Keratinocyte (primary cell): ENCODE measurements at places on chromosomes 5 and 9. TPM values are rescaled to one million over a fixed set of nuclear protein-coding genes. Genes with fewer than 3 reads are reported as not detected.

DNA sequence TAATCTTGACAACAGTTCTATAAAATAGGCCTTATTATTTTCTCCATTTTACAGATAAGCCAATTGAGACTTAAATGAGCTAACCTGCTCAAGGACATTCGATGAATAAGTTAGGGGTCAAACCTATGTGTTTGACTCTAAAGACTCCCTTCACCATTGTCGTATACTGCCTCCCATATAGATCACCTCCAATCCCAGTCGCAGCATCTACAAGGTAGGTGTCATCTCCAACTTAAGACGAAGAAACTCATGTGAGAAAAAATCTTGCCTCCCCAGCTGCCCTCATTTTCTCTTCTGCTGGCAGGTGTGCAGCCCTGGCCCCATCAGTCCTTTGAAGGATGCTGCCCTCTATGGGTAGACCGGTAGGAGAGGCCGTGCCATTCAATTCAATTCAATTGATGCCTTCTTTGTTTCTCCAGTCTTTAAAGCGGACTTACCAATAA lies 75.2 kb upstream of the SMARCA2 start:
- no peak for DNase-seq

- DNase-seq, result no peak
Observed at GRCh38 chr5:81269751-81270393, 31.5 kb upstream of the ZCCHC9 start.

DNA sequence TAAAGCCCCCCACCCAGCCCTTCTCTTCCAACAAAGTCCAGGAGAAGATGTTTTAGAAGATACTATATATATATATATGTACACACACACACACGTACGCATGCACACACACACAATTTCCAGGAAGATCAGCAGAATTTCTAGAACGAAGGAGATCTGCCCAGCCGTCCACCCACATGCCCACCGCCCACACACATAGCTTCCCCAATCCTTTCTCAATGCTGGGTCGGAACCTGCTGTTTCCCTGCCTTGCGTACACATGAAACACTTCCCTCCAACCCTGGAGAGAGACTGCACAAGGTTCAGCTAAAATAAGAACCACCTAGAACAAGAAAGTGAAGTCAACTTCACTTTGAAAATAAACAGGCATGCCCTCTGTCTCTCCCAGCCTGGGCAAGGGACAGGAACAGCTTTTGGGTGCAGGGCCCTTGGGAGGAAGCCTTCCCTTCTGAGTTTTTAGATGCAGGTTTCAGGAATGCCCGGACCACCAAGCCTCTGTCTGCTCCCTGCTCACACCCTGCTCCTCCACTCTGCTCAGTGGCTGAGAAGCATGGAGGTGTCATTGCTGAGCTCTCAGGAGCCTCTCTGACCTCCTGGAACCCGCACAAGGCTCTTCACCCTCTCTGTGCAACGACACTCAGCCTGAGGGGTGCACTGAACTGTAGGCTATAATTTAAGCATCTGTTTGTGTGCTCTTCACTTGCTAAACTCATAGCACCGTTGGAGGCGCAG lies 149.4 kb downstream of the C5orf15 start:
- DNase-seq, result no peak

- no peak for DNase-seq
Observed at GRCh38 chr5:146273109-146273508, 65.5 kb upstream of the POU4F3 start.

- no peak for DNase-seq
Observed at GRCh38 chr9:89364666-89365531, 46.6 kb downstream of the SECISBP2 start.

DNA sequence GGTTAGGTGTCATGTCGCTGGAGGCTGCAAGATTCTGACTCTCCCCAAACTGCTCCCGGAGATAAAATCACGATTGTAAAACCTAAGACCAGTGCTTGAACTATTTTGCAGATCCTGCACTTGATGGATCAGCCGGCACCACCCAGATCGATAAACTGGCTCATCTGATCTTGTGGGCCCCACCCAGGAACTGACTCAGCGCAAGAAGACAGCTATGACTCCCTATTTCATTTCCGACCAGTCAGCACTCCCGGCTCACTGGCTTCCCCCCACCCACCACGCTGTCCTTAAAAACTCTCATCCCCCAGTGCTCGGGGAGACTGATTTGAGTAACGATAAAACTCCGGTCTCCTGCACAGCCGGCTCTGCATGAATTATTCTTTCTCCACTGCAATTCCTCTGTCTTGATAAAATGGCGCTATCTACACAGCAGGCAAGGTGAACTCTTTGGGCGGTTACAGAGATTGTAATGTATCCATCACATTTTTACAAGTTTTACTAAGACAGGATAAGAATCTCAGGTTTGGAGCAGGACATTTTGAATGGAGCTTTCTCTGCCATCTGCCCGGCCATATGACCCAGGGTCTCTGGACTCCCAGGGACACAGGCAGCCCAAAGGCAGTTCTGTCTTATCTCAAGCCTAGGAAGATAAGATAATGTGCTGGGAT lies 10.6 kb upstream of the PPP1R26 start:
- DNase-seq, result peak; percentile 48

DNA sequence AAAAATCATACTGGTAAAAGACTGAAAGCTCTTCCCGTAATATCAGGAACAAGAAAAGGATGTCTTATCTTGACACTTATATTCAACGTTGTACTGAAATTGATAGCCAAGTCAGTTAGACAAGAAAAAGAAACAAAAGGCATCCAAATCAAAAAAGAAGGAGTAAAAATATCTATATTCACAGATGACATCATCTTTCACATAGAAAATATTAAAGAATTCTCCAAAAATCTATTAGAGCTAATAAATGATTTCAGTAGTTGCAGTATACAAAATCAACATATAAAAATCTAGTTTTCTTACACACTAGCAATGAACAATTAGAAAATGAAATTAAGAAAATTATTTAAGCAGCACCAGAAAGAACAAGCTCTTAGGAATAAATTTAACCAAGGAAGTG lies 24.3 kb downstream of the SPDL1 start:
- DNase-seq, result no peak

GRCh38 chr5:139649082-139649991 lies 1.2 kb downstream of the CXXC5 start:
- DNase-seq, result no peak

DNA sequence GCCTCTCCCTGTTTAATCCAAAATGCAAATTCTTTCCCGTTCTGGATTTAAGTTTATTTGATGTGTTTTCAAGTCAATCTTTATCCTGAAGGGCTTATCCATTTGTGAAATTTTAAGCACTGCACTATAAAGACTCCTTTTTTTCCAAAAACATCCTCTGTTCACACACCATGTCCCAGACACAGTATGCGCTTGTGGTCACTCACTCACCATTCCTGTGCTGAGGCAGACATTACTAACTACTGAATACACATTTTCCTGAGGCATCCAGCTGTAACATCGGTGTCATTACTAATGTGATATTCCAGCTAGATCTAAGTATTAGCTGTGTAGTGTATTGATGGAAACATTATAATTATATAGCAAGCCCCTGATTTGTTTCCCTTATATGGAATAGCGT lies 298.4 kb downstream of the KCTD16 start:
- no peak for DNase-seq

DNA sequence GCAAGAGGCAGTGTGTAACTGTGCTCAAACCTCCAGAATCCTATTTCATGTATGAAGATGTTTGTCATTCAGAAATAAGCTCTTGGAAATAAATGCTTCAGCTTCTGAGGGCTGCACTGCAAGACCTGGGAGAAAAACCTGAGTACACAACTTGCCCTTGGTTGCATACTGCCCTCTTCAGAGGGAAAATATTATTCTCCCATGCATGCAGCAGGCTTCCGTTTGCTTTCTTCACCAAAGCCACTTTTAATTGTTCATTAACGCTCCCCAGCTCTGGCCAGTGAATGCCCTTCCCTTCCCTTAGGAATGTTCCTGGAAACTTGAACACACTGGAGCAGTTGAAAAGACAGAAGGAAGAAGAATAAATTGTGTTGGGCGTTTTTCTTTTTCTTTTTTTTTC lies 2.5 kb upstream of the WHRN start:
- no peak for DNase-seq

GRCh38 chr9:130173666-130173983 lies 1.4 kb downstream of the NCS1 start:
- DNase-seq, result no peak

- DNase-seq, result no peak
Observed at GRCh38 chr5:112084149-112084548, 327.2 kb upstream of the NREP start.

- DNase-seq, result no peak
Observed at GRCh38 chr9:131992906-131993657, 86.6 kb downstream of the MED27 start.

- DNase-seq, result no peak
Observed at GRCh38 chr5:88934439-88934838, 51.5 kb upstream of the MEF2C start.

Gene OGN
- polyA plus RNA-seq, result not detected in 3 replicates

Gene CMBL
- 5.2 to 12.6 TPM (median 9.1 TPM) in 3 replicates for polyA plus RNA-seq

Gene PCDHGB7
- 0.66 to 1.1 TPM (median 0.69 TPM) in 3 replicates for polyA plus RNA-seq

Gene KCNV2
- polyA plus RNA-seq, result not detected in 3 replicates

Gene NUP188
- 25.6 to 56.3 TPM (median 31.1 TPM) in 3 replicates for polyA plus RNA-seq

Gene PCDHA6
- polyA plus RNA-seq, result 0.03 to 0.14 TPM (median 0.04 TPM) in 3 replicates

Gene UQCRQ
- 199 to 488 TPM (median 398 TPM) in 3 replicates for polyA plus RNA-seq

Gene LIX1
- polyA plus RNA-seq, result not detected in 3 replicates
